Fibroblast of skin of back (primary cell): ENCODE measurements at places on chromosomes 1 and 21.

GRCh38 chr21:15520811-15521643 is 208.8 kb upstream of the USP25 start:
- peak; percentile 1 for DNase-seq

GRCh38 chr21:39096754-39097153 is 86.5 kb downstream of the PSMG1 start:
- no peak for DNase-seq

DNA sequence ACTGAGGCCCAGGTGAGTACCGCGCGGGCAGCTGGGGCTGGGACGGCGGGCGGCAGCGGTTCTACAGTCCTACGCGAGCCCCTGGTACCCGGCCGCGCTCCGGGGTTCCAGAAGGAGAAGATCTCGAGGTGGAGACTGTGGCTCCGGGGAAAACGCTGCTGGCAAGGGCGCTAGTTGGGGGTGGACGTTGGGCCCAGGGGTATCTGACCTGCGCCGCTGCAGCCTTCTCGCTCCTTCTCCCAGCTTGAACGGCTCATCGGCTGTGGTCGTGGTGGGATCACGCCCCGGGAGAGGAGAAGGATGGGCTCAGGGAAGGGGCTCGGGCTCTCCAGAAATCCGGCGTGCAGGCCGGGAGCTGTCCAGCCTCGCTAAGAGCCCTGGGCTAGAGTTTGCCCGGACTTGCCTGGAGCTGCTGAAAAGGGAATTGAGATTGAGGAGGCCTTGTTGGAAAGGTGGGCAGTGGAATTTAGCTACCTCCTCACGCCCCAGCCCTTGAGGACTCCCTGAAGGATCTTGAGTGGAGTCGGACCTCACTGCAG is 1.1 kb upstream of the POU3F1 start:
- DNase-seq: peak; percentile 27

- DNase-seq: peak; percentile 92
Measured at GRCh38 chr1:93605812-93606512, 75.7 kb downstream of the BCAR3 start.

- DNase-seq: peak; percentile 77
Measured at GRCh38 chr1:9235096-9235459, 504 bp downstream of the H6PD start.

DNA sequence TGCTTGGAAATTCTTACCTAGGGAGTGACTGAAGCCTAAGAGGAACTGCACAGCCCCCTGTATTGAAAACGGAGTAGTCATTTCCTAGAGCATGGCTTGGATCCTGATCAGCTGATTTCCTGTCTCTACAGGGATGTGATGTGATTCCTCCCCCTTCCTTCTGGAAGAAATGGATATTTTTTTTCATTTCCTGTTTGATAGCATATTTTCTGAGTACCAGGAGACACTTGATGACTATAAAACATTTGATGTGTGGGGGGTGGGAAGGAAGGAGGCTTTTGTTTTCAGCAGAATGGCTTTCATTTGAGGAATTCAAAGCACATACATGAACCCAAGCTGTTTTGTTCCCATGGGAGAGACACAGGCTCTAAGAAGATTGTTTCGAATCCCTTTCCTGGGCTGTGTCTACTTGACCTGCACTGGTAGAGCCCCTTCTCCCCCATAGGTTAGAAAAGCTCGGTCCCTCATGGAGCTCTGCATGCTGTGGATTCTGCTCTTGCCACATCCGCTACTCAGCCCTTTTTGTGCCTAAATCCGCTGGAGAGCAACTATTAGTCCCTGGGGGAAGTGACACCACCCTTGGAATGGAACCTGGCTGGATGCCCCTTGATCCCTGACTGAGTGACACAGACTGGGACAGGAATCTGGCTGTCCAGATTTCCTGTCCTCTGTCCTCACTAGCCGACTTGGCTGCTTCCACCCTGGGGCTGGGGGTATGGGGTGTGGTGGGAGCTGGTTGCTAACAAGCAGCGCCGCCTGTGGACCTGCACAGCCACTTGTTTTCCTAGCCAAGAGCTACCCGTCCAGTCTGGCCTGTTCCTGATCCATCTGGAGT is 71.8 kb upstream of the MACF1 start:
- peak; percentile 69 for DNase-seq

DNA sequence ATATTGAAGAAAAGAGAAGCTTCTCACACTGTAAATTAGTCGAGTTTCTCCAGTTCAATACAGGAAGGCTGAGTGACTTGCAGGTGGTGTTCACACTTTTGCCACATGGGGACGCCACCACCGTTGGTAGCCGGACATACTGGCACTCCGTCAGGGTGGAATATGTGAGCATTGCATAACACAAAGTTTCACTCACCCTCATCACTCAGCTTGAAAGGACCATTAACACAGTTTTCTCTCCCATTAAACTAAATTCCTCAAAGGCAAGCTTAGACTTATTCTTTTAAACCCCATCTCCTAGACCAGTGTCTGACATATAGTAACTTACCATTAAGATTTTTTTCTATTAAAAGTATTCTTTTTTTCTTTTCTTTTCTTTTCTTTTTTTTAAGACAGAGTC is 105.3 kb upstream of the SERBP1 start:
- peak; percentile 79 for DNase-seq

DNA sequence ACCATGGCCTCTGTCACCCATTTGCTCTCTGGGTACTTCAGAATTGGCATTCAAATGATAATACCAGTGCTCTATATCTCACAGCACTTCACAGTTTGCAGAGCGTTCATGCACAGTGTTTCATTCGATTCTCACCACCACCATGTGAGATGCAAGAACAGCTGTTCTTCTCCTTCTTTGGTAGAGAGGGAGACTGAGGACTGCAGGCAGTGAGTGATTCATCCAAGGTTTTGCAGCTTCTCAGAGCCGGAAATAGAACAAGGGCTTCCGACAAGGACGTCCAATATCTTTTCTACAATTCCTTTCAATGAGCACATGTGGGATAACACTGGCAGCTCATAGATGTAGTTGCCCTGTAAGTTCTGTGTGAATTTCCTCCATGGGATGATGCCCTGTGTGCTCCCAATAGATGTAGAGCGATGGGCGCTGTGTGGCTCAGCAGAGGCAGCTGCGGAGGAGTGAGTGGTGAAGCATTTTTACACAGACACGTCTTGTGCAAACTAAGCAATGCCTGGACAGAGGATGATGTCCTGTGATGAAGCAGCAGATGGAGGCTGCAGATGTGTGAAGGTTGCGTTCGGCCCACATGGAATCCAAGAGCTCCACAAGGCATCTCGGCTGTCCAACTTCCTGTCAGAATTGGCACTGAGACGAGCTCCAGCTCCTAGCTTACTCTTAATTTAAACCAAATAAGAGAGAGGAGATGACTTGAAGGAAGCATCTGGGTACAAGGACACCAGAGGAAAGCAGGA is 24.9 kb downstream of the MT1HL1 start:
- DNase-seq: no peak

- DNase-seq: no peak
Measured at GRCh38 chr1:218692808-218693207, 347.7 kb downstream of the TGFB2 start.

GRCh38 chr1:107450899-107451664 is 310.2 kb downstream of the NTNG1 start:
- DNase-seq: no peak

DNA sequence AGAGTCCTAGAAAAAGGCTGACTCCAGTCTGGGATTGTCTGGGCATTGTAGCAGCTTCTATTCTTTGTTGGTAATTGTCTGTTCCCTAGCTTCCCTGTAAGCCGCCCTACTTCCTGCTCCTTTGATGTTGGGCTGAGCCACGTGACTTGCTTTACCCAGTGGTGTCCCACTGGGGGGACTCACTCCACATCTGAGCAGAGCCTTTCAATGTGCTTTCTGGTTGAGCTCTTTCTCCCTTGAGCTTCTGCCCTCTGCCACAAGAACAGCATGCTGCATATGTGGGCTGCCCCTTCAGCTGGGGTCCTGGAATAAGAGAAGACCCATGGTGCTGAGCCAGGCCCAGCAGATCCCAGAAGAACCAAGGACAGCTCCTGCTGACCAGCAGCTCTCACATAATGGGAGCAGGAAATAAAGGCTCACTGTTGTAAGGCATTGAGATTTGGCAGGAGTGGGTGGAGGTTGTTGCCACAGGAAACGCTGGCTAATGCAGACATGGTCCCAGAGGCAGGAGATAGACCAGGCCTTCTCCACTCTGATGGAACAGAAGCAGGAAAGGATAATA is 276.3 kb upstream of the GJB5 start:
- DNase-seq: no peak

DNA sequence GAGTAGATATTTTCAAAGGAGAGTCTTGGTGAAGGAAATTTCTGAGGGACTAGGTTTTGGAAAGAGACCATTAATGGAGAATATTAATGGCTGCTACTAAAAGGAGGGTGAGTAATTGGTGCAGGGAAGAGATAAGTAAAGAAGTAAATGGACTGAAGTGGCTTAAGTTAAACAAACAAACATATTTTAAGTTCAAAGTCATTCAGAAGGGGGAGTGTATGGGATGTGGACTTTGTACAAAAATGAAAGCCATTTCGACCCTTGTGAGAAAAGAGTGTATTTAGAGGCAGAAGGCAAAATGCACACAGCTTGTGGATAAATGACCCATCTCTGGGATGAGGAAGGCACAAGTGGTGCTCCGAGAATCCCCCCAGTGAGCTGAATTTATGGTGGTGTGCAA is 171.7 kb downstream of the BACH1 start:
- no peak for DNase-seq

DNA sequence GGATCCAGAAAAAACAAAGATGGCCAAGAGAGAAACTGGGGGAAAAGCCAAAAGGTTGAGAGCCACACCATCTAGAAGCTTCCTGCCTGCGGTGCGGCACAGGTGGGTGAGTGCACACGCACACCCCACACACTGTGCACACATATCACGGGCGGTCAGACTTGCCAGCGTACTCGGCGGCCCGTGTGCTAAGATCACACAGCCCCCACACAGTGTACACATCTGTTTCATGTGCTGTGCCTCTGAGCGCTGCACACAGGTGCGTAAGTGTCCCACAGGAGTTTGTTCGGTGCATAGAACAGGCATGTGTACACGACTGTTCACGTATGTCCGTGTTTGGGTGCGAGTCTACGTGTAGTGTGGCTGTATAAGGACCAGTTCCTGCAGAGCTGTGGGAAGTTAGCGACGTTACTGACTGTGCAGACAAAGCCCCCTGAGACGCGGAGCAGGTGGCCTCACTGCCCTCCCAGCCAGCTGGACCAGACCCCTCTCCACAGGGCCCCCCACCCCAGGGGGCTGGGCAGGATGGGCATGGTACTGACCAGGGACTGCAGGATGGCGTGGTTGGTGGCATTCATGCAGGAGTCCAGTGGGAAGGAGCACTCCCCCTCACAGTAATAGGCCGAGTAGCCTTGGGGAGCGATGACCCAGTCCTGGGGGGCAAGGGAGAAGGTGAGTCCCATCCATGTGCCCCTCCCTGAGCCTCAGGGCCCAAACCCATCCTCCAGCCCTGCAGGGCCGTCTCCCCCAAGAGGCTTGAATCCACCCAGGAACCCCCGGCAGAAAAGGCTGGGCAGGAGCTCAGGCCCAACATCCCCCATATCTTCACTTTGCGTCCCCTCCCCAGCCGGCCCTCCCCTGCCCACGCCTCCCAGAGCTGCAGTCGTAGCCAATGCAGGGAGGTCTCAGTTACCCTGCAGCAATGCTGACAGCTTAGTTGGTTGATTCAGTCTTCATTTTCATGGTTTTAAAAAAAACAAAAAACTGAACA is 8.3 kb downstream of the OXCT2 start:
- no peak for DNase-seq

DNA sequence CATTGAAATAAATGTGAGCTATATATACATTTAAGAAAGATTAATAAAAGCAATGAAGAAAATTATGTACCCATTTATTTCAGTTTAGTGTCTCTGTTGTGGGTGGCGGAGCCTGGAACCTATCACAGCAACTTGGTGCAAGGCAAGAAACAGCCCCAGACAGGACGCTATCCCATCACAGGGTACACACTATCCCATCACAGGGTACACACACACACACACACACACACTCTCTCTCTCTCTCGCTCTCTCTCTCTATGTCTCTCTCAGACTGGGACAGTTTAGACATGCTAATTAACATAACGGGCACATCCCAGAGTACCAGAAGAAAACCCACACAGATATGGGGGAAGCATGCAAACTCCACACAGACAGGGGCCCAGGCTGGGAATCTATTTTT is 6.5 kb upstream of the IL6R start:
- DNase-seq: no peak

- no peak for DNase-seq
Measured at GRCh38 chr1:29628190-29628589, 391.9 kb downstream of the PTPRU start.

GRCh38 chr1:39046613-39047210 is 20.6 kb downstream of the NDUFS5 start:
- DNase-seq: no peak

- DNase-seq: peak; percentile 56
Measured at GRCh38 chr1:201348211-201348566, 29.3 kb downstream of the TNNT2 start.

DNA sequence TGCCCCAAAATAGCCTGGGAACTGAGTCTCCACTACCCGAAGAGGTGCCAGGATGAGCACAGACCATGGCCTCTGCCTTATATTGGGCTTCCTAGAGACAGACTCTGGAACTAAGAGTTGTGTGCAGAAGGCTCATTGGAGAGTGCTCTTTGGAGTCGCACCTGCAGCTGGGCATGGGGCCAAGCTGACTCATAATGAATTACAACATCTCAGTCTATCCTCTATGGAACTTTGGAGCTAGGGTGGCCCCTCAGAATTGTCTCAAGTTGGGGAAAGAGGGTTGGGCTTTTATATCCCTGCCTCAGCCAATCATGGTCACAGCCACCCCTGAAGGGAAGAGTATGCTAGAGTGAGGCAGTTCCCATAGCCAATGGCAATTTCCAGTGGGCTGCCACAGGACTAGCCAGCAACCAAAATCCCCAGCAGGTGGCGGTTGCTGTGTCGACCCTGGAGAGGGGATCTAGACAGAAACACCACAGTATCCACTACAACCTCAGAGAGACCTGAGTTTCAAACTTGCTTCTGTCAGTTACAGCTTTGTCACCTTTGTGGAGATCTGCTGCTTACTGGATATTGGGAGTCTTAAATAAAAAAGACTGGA is 93.8 kb downstream of the DMRTA2 start:
- DNase-seq: no peak

GRCh38 chr1:68377098-68377497 is 72.7 kb downstream of the RPE65 start:
- DNase-seq: no peak

- peak; percentile 85 for DNase-seq
Measured at GRCh38 chr1:89910780-89911179, 84.1 kb upstream of the ZNF326 start.

GRCh38 chr1:75630004-75630594 is 19.2 kb upstream of the SLC44A5 start:
- no peak for DNase-seq
